MV-4-11 (cell line): ENCODE measurements at places on chromosomes 2 and 18.

- no peak for DNase-seq
Measured at GRCh38 chr2:27584597-27584996, 1.8 kb downstream of the ZNF512 start.

- no peak for DNase-seq
Measured at GRCh38 chr2:229180658-229181057, 90.4 kb downstream of the PID1 start.

GRCh38 chr18:71242981-71243380 lies 954.1 kb downstream of the SOCS6 start:
- no peak for DNase-seq

GRCh38 chr18:56423626-56424025 lies 214.8 kb downstream of the TXNL1 start:
- DNase-seq, result no peak

DNA sequence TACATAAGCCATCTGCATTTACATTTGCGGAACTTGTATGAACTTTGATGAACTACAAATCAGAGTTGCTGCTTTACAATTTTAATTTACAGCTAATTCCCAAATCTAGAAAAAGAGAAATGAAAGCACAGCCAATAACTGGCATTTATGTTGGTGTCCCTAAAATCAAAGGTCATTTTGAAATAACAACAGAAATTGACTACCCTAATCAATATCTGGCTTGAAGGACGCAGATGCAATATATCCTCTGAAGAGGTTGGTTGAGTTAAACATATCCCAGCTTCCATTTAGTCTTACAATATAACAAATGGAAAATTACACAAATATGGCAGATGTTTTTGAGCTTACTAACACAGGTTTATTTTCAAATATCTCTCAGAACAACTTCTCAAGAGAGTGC lies 177.5 kb downstream of the KCNJ3 start:
- no peak for DNase-seq

GRCh38 chr2:219125225-219125885 lies 35.3 kb downstream of the NHEJ1 start:
- peak; percentile 83 for DNase-seq

DNA sequence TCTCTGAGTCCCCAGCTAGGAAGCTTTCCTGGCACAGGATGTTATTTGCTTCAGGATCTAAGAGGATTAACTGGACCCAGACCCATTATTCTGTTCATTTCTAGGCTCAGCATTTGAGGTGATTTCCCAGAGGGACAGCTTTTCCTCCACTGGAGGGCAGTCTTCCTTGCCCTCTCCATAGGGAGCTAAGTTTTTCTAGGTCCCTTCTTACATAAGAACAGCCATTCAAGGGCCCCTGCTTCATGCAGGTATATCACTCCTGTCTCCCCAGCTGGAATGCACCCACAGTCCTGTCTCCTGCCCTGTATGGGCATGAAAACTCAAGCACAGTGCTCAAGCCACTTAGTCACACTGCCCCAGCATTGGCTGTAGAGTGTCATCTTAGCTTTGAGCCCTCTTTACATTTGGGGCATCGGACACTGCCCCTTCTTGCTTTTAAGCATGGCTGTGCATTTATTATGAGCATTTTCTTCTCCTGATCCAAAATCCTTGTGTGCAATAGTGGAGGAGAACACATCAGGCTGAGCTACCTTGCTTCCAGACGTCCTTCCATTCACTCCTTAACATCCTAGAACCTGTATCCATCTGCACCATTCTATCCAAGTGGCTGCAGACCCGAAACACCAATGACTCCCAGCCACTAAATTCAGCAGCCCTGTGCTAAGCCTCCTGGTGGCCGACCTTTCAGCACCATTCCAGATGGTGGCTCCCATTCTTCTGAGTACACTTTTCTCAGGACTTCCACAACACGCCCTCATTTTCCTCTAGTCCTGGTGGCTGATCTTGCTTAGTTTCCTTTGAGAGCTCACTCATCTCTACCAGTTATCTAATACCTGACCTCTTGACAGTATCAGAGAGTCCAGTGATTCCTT lies 80.0 kb downstream of the COPS8 start:
- DNase-seq, result no peak

DNA sequence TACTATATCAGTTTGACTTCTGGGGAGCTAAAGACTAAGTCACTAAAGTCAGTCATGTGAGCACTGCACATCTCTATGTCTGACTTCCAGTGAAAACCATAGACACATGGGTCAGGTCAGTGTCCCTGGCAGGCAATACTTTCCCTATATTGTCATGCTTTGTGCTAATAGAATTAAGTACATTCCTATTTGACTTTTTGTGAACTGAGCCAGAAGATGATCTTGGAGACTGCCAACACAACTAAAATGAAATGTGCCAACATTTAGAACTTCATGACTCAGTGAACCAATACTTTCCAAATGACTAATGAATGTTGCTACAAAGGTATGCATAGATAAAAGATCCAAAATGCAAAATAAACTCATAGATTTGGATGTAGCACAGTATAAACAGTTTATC lies 820.8 kb upstream of the FAM98A start:
- no peak for DNase-seq

DNA sequence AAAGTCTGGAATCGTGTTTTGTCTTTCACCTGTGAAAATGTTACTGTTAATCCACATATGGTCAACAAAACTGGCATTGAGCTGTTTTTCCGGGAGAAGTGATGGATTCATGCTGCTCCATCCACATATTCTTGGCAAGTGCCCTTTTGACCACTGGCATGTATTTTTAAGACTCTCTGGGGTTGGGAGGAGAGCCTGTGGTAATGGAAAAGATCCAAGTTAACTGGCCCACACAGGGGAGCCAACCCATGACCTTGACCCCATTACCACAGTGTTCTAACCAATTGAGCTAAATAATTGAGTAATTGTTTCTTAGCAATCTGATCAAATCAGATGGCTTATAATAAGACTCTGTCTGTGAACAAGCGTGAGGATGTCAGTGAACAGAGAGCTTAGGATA lies 296.2 kb upstream of the NRP2 start:
- no peak for DNase-seq

DNA sequence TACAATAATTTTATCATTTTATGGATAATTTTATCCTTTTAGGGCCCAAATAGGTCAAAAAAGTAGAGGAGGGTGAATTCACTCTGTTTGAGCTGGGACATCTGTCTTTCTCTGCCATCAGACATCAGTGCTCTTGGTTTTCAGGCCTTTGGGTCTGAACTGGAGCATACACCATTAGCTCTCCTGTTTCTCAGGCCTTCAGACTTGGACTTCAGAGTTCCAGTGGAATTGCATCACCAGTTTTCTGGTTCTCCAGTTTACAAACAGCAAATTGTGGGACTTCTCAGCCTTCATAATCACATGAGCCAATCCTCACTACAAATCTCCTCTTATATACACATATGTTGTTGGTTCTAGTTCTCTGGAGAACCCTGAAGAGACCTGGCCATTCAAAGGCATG lies 33.9 kb downstream of the CRYGD start:
- no peak for DNase-seq

- DNase-seq, result peak; percentile 2
Measured at GRCh38 chr2:107402330-107402729, 424.4 kb upstream of the RGPD4 start.

GRCh38 chr2:27887830-27888229 lies 2.4 kb downstream of the RBKS start:
- no peak for DNase-seq

DNA sequence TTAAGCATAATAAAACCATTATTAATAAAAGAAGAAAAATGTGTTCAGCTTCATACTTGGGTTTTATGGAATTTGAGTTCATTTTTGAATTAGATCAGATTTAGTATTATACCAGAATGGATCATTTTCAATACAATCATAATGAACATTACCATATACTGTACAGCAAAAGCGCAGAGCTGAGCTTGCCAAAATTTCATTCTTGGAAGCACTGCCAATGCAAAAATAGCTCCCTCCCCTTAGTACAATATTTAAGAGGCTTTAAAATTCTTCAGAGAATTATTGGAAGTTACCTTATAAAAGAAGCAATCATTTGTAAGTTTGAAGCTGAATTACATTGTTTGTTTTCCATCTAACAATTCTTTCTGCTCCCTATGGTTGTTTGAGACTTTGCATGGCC lies 938.1 kb upstream of the SLC39A10 start:
- DNase-seq, result no peak

DNA sequence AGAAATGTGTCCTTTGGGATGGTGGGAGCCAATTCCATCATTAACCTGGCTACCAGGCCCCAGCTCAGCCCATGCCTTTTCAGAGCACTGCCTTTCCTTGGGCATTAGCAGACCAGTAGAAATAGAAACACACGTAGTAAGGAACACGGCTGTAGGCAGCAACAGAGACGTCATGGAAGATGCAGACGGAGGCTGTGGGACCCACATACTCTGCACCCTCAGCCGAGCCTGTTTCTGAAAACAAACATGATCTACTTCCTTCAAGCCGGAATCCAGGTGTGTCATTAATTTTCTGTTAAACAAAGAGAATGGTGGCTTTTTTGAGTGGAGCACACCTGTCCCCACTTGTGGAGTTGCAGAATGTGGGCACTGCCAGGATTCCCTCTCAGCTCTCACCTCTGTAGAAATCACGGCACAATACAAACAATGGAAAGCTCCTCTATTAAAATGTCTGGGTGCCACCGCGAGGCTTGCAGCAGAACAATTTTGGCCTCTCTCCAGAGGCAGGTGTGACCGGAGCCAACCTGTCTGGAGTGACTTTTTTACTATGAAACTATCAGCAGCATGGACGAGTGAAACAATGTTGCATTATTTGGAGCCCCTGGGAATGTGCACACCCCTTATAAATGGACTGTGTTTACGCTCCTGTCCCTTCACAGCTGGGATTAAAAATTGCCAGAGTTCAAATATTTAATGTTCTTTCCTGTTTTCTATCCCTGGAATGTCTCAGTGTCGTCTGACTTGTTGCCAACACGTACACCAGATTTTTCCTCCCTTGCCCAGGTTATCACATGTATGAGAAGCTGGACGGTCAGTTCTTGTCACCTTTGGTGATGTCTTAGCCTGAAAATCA lies 31.7 kb downstream of the SPP2 start:
- DNase-seq, result no peak

- DNase-seq, result no peak
Measured at GRCh38 chr2:44931198-44931780, 10.2 kb upstream of the SIX3 start.

- no peak for DNase-seq
Measured at GRCh38 chr2:230828272-230828961, 36.3 kb upstream of the ITM2C start.

GRCh38 chr2:23206650-23207049 lies 178.3 kb upstream of the KLHL29 start:
- no peak for DNase-seq

DNA sequence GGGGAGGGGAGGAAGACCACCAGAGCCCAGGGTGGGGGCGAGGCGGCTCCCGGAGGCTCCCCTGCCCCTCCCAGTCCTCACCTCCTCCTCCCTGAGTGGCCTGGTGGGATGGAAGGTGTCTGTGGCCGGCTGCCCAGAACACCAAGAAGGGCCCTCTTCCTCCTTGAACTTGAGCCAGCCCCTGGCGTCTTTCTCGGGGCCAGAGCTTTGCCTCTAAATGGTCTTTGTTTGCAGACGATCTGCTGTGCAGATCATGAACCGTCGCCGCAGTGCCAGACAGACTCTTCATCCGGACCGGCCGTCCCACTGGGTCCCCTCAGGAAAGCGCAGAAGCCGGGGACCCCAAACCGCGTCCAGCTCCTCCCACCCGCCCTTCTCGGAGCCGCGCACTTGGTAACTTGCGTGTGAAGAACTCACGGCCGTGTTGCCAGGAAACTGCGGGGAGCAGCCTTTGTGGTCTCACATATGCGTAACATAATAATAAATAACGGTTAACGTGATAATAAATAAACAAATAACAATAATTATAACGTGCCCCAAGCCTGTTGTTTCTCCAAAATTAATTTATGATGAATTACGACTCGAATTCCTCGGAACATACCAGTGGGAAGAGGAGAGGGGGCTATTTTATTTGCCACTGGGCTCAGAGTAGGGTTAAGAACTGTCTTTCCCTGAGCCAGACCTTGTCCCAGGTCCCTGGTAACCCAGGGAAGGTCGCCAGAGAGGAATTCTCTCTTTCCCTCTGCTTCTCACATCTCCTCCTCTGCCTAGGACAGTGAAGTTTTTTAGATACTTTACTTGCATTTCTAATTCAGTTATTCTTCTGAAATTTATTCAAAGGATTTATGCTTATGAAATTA lies 41.0 kb downstream of the PTGR3 start:
- DNase-seq, result no peak

GRCh38 chr2:235529621-235530020 lies 35.8 kb downstream of the AGAP1 start:
- no peak for DNase-seq

DNA sequence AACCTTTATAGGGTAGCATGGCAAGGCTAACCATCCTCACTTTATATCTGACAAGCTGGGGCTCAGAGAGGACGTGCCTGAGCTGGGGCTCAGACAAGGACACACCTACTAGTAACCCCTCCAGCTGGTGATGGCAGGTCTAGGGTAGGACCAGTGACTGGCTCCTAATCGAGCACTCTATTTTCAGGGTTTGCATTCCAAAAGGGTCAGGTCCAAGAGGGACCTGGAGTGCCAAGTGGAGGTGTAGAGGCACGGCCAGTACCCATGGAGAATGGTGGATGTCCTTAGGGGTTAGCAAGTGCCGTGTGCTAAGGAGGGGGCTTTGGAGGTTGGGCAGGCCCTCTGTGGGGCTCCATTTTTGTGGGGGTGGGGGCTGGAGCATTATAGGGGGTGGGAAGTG lies 1.2 kb upstream of the DES start:
- no peak for DNase-seq

- no peak for DNase-seq
Measured at GRCh38 chr2:223076573-223076972, 24.6 kb downstream of the KCNE4 start.

DNA sequence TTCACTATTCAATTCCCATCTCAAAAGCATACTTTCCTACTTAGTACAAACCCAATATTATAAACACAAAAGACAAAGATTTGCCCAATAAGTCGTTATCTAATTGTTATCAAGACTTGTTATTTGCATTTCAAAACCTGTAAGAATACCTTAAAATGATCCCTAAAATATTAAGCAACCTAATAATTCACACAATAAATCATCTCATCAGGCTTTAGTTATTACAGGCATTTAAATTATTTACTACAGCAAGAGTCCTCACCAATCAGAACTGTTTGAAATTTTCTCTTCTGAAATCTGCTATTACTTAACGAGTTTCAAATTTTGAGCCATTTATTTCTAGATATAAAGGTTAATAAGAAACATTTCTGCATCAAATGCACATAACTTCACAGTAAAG lies 1.6 kb downstream of the CCDC88A start:
- no peak for DNase-seq

GRCh38 chr2:101818531-101819451 lies 121.3 kb downstream of the MAP4K4 start:
- no peak for DNase-seq

GRCh38 chr2:128273469-128274081 lies 45.1 kb downstream of the HS6ST1 start:
- no peak for DNase-seq

DNA sequence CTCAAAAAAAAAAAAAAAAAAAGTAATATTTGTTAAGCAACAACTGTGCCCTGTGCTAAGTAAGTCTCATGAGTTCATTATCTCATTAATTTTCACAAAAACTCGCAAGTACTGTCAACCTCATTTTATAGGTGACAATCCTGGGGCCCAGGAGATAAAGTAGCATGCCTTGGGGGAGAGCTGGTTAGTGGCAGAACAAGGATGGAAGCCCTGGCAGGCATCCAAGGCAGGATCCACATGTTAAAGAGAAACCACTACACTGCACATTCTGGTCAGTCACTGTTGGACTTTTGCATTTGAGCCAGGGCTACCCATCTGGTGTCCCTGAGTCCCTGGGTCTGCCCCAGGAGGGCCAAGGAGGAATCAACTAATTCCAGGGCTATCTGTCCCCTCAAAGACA lies 54.6 kb downstream of the ZFP36L2 start:
- no peak for DNase-seq
